G401 (cell line): ENCODE measurements at places on chromosomes 5 and 9. TPM values are rescaled to one million over a fixed set of nuclear protein-coding genes. Genes with fewer than 3 reads are reported as not detected.

- DNase-seq = no peak
Observed at GRCh38 chr5:80622756-80623155, 31.7 kb upstream of the MSH3 start.

DNA sequence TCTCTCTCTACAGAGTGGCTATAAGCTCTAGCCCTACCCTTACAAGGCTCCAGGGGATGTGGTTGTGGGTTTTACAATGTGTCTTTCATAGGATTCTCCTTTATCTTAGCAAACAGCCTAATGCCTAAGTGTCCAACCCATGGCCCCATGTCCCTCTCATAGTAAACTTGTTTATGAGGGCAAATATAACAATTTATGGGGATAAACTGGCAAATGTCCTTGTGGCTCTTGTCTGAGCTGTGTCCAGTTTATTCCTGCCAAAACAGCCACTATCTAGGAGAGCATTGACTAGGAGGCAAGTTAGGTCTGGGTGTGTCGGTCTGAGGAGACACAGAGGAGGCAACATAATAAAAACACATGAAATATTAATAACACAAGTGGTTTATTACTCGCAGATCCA is 335.1 kb downstream of the IZUMO3 start:
- no peak for DNase-seq

GRCh38 chr5:40505031-40505430 is 174.7 kb upstream of the PTGER4 start:
- DNase-seq = no peak

- no peak for DNase-seq
Observed at GRCh38 chr5:17260549-17260948, 43.1 kb downstream of the BASP1 start.

GRCh38 chr5:53076014-53076583 is 33.5 kb downstream of the MOCS2 start:
- DNase-seq = no peak

GRCh38 chr9:121779381-121780117 is 128.1 kb downstream of the DAB2IP start:
- peak; percentile 47 for DNase-seq

DNA sequence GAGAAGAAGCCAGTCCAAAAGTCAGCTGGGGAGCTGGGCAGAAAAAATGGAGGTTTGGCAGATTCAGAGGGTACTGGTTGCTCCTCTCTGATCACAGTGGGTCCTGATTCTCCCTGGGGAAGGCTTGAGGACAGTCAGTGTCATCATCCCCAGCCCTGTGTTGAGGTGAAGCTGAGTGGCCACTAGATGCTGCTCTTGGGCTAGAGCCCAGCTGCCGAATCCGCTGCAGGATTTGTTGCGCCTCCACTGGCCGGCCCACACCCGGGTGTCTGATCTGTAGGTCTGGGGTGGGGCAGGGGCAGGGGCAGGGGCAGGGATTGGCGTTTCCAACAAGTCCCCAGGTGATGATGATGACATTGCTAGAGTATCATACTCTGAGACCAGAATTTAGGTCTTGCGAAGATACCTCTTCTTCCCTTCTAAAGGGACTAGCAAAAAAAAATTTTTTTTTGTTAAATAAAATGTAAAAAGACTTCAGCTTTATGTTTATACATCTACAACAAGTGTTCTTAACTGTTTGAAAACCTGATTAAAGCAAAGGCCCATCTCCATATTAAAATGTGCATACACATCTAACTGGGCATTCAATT is 106.8 kb downstream of the PDE6A start:
- DNase-seq = peak; percentile 89

DNA sequence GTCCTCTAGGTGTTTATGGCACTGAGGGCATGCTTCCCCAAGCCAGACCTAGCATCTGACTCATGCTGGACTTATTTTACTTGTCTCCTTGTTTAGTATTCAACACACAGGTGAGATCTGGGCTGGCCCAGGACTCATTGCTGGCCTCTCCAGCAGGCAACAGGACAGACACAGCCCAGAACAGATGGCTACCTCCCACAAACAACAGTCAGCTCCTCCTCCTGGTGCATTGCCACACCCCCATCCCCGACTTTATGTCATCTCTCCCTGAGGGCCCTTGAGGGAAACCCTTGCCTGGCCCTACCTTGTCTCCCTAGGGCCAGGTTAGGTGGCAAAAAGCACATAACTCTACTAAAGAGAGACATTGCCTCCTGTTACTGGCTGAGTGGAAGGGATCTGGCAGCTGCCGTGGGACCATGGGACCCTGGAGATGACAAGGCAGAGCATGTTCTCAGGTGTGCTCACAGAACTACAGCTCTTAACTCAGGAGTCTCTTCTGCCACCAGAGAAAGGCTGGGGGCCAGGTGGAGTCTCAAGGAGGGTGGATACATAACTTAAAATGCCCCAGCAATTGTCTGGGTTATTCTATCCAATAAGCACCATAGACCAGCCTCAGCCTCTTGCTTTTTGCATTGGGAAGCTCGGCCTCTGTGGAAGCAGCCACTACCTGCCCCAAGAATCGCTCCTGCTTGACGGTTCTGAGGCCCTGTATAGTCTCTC is 2.3 kb downstream of the ACSL6 start:
- peak; percentile 91 for DNase-seq

Gene NUTM2G
- not detected in 2 replicates for total RNA-seq

Gene ESM1
- total RNA-seq = not detected in 2 replicates

Gene ARID3C
- total RNA-seq = 1.5 TPM in 1 of 2 replicates, not detected in the other

Gene CKMT2
- total RNA-seq = not detected in 2 replicates

Gene EIF4EBP3
- 1.3 TPM in 1 of 2 replicates, not detected in the other for total RNA-seq
